Lower leg skin (tissue), 4 donors: ENCODE measurements at places on chromosomes 11 and 22. TPM values are rescaled to one million over a fixed set of nuclear protein-coding genes. Genes with fewer than 3 reads are reported as not detected.

The IGLL1 gene
- not detected for total RNA-seq

The SLC7A4 gene
- total RNA-seq, result 4.1 TPM

The MIAT gene
- 2.4 TPM for total RNA-seq

The IGLL5 gene
- total RNA-seq, result not detected

The TRIM49 gene
- not detected for total RNA-seq

The NLRP6 gene
- not detected for total RNA-seq

The SAA2 gene
- 4.9 TPM for total RNA-seq

The C11orf86 gene
- not detected for total RNA-seq

The ADORA2A gene
- total RNA-seq, result 0.39 TPM

The PARVG gene
- 5.1 TPM for total RNA-seq

The CEND1 gene
- not detected for total RNA-seq

The KCNQ1 gene
- 2.2 TPM for total RNA-seq

The FLRT1 gene
- 0.62 TPM for total RNA-seq

The CSRP3 gene
- not detected for total RNA-seq

The NXPE1 gene
- not detected for total RNA-seq

The KCNK4 gene
- total RNA-seq, result not detected

The GRIK4 gene
- total RNA-seq, result not detected

The TTC17 gene
- 62.6 TPM for total RNA-seq

The POU2AF3 gene
- total RNA-seq, result not detected

The PLAAT4 gene
- 2.2 TPM for total RNA-seq

The PRRG4 gene
- 25.2 TPM for total RNA-seq

The OR52D1 gene
- total RNA-seq, result not detected

The VSIG10L2 gene
- 1.4 TPM for total RNA-seq

The OR8D4 gene
- 0.06 TPM for total RNA-seq

The MRGPRX3 gene
- not detected for total RNA-seq

The KRTAP5-10 gene
- 9.0 TPM for total RNA-seq

The POU2AF2 gene
- not detected for total RNA-seq

The FBLN1 gene
- 181 TPM for total RNA-seq

The TRPC6 gene
- total RNA-seq, result 3.9 TPM

The PAX6 gene
- 2.7 TPM for total RNA-seq

The CHADL gene
- total RNA-seq, result 12.3 TPM

The OR8G5 gene
- not detected for total RNA-seq

The RASL10A gene
- 1.1 TPM for total RNA-seq

The PHOX2A gene
- total RNA-seq, result not detected

The NXF1 gene
- 65.3 TPM for total RNA-seq

The OR6A2 gene
- not detected for total RNA-seq

The IL17REL gene
- total RNA-seq, result not detected

The FOLR2 gene
- total RNA-seq, result 6.6 TPM

The IGSF9B gene
- 6.4 TPM for total RNA-seq

The SLC25A45 gene
- total RNA-seq, result 4.9 TPM

The OR51B5 gene
- not detected for total RNA-seq

The DRD4 gene
- total RNA-seq, result 0.23 TPM

The TMEM191B gene
- 4.9 TPM for total RNA-seq

The MEI1 gene
- total RNA-seq, result not detected

The ZBTB16 gene
- 369 TPM for total RNA-seq

The SLC25A18 gene
- 1.2 TPM for total RNA-seq
